Choroid plexus epithelial cell (primary cell): ENCODE measurements at places on chromosomes 2 and 18.

GRCh38 chr2:8214036-8214615 is 467.7 kb upstream of the ID2 start:
- no peak for DNase-seq

DNA sequence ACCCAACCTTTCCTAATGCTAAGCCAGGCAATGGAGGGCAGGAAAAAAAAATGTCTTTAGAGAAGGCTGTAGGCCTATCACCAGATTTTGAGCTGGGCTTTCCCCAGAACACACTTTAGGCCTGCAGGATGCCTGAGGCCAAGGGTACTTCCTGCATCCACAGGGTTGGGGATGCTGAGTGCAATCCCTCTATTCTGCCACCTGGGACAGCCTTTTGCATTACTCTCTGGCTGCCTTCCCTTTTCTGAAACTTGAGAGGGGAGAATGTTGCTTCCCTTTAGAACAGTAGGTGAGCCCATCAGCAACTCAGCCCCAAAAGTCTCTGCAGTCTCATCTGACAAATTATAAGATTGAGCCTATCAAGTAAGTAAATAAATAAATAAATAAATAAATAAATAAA is 195.2 kb downstream of the SLC8A1 start:
- DNase-seq = peak; percentile 17

DNA sequence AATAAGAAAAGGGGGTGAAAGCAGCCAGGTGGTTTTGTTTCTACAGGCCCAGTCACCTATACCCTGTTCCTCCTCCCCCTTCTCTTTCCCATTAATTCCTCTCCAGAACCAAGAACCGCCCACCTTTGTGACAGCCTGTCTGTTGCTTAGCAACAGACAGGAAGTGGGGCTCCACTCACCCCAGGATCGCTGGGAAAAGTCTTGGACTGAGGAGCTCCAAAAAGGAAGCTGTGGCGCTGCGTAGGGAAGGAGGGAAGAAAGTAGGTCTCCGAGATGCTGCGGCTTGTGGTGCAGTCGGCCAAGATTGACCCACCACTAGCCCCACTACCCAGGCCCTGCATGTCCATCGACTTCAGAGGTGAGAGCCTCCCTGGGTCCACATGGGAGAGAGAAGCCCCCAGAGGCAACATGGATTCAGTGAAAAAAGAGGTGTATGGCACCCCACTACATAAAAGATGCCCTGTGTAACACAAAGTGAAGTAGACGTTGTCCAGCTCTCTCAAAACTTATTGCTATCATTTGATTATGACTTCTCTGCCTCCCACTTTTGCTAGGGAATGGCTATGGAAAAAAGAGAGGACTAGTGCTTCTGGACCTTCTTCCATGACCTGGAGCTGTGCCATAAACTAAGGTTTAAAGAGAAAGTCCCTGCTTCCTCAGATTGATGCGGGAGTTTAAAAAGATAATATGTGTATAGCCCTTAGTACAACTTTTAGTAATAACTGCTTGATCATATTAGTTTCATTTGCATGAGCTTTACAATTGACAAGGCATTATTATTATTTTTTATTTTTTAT is at the start of gene FER1L5:
Gene FER1L5 (plus strand): TSS at position 201 of the 797 bp plus-strand sequence. CDS start 73 bp downstream, at position 274.
- DNase-seq = peak; percentile 69

GRCh38 chr18:45339810-45340550 is 275.3 kb upstream of the SLC14A2 start:
- DNase-seq = no peak
